HuH-7.5 (cell line): ENCODE measurements at places on chromosomes 3 and 15.

DNA sequence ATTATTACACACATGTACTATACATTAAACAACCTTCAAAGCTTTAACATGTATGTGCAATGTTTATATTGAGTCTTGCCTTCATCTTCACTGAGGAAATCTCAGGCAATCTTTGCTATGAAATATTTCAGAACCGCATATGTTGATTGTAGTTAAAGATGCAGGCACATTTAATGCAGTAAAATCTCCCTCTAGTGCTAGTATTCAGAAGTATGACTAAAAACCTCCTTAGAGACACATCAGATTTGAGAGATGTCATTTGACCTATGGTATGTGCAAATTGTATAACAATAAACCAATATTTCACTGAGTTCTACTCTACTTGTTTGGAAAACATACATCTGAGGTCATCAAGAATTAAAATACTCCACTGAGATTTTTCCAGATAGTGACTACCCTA lies 123.8 kb upstream of the C15orf61 start:
- DNase-seq = no peak

DNA sequence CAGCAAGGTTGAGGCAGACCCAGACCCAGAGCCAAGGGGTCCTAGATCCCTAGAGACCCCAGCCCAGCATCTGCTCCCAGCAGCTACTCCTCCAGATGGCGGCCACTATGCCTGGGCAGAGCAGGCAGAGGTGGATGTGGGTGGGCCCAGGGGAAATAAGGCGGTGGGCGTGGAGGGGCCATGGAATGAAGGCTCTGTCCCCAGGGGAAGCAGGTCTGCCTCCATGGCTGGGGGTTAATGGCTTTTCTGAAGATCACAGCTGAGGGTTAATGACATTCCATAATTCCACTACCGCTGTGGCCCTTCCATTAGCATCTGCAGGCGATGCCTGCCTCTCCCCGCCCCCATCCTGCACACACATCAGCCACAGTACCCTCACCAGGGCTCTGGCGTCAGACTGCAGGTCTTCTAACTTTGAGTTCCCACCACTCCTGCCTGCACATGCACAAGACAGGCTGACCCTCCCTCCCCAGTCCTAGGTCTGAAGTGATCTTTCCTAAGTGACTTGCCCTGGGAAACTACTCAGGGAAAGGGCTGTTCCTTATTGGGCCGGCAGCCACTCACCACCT lies 41.2 kb downstream of the CCDC33 start:
- no peak for DNase-seq

GRCh38 chr15:65355988-65356353 lies 21.8 kb downstream of the IGDCC3 start:
- DNase-seq = no peak

GRCh38 chr3:127137757-127138536 lies 55.0 kb upstream of the PRR23E start:
- no peak for DNase-seq

- DNase-seq = no peak
Measured at GRCh38 chr3:37704064-37704463, 157.6 kb upstream of the CTDSPL start.

- DNase-seq = no peak
Measured at GRCh38 chr3:188214442-188214841, 60.5 kb downstream of the LPP start.

- no peak for DNase-seq
Measured at GRCh38 chr3:99884484-99884883, 66.8 kb downstream of the CMSS1 start.
